ENCODE measurements at places on chromosomes 16 and 17.

DNA sequence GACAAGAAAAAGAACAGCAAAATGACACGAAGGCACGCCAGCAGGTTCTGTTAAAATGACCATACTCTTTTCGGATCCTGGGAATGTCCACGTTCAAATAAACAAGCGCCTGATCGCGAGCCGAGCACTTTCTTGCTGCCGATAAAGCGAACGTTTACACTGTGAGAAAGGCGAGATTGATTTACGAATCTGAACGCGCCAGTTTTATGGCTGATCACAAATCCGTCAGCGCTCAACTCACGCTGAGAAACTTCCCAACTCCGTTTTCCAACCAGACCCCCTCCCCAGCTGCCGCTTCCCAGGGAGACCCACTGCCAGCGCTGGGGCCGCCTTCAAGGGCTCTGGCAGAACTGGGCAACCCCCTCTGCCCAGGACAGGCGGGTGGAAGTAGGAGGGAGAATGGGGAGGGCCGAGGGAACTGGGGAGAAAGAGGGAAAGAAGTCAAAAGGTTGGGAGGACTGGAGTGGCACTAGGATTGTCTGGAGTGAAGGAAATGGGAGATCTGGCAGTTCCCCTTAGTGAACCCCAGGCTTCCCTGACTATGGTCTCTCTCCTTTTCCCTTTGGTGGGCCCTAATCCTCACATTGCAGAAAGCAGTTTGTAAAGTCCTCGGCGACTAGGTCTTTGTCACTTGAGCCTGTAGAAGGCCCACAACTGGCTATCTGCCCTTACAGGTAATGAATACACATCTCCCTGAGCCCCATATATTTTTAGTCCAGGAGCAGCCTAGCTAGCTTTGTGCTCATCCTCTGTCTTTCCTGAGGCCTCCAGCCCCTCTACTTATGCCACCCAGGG lies 6.9 kb downstream of the HOXB4 start:
- DNase-seq, result no peak

DNA sequence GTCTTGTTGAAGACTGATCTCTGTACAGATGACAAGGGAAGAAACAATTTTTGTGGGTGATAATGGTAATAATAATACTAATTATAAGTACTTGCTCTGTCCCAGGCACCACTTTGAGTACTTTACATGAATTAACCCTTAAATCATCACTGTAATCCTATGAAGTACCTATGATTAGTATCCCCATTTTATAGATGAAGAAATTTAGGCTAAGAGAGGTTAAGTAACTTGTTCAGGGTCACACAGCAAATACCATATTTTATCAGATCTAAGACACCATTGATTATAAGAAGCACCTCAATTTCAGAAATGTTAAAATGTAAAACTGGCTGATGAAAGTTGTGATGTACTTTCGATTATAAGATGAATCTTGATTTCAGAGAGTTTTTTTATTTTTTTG lies 18.6 kb downstream of the TADA2A start:
- DNase-seq, result no peak

- no peak for DNase-seq
Observed at GRCh38 chr16:12323007-12323758, 346.6 kb downstream of the SNX29 start.

GRCh38 chr16:87550495-87550961 lies 51.8 kb upstream of the JPH3 start:
- no peak for DNase-seq

DNA sequence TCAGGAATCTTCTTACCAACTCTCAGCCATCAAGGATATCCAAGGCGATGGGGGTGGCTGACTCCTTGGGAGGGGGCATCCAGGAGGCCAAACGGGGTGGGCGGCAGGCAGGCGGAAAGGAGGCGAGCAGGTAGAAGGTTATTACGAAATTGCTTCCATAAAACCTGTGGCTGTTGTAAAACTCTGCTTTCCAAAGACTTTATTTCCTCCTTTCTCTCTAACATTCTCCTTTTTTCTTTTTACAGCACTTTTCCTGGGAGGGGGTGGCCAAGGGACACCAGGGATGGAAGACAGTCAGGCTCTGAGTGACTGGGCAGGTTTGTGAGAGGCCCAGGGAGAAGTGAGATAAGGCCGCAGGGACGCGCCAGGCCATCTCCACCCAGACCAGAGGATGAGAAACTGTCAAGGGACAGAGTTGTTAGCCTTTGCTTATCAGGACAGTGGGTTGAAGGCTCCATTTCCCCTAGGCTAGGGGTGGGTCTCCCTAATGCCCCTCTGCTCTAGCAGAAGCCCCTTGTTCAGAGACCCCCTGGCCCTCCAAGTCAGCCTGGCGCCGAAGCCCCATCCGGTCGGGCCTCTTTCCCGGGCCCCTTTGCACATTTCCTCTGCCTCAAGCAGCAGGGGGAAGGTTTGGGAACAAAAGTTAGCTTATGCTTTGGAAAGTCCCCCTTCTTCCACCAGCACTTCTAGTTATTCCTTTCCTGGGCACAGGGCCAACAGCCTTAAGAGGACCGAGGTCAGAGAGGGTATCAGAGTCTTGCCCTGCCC lies 5.0 kb upstream of the HOXB9 start:
- DNase-seq, result no peak

DNA sequence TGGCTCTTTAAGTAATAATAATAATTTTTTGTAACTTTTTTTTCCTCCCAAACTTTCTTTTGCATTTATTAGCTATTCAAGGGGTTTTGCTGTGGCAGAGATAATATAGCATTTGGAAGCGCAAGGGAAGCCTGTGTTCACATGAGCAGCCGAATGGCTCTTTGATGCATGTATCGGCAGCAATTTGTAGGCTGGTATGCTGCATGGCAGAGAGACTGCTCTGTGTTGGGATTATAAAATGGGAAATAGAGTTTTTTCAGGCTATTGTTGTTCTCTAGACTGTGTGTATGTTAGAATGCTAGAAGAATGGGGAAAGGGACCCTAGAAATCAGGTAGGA lies 94.6 kb upstream of the SALL1 start:
- DNase-seq, result no peak

GRCh38 chr16:68469796-68470460 lies 21.6 kb upstream of the SMPD3 start:
- no peak for DNase-seq

DNA sequence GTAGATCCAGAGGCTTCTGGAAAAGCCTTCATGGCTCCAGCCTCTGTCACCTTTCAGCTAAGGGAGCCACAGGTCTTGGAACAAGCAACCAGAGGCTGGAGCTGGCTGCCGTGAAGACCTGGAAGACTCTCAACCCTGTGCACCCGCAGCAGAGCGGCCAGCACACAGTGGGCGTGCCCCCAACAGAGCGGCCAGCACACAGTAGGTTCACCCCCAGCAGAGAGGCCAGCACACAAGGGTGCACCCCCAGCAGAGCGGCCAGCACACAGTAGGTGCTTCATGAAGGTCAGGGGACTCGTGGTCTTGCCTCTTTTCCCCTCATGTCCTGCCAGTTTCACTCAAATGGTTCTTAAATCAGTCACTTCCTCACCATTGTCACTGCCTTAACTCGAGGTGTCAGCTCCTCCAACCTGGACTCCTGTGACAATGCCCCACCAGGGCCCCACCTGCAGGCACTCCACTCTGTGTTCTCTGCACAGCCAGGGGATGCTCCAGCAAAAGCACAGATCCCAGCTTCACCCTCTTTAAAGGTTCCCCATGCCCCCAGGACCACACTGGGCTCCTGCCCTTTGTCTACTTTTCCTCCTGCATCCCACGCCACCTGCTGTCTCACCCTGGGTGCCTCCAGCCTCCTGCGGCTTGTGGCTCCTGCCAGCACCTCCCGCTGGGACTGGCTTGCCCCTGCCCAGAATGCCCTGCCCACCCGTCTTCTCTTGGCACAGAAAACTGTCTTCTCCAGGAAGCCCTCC lies 42.4 kb upstream of the DOC2B start:
- no peak for DNase-seq

DNA sequence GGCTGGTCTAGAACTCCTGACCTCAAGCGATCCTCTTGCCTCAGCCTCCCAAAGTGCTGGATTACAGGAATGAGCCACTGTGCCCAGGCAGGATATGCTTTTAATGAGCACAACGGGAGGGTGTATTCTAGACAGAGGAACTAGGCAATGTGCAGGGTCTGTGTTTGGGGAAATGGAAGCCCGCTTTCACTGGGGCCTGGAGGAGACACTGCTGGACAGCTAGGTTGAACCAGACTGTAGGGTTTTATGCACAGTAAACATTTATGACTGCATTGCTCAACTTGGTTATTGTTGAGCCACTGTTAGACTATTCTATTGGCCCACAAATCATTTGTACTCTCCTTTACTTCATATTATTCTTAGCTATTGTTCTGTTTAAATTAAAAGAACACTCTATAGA lies 10.2 kb upstream of the SIAH1 start:
- DNase-seq, result no peak

DNA sequence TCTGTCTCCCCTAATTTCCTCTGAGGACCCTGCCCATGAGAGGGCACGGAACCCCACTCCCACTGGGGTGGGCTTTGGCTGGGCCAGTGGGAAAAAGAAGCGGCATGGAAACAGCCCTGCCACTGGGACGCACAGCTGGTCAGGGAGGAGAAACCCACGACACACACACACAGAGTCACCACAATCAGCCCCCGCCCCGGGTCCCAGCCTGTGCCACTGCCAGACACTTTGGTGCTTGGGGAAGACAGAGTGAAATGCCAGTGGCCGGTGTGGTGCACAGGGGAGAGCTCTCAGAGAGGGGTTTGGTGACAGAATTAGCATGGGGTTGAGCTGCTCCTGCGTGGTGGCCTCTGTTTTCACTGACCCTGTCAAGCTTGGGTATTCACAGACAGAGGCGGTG lies 30.7 kb upstream of the RNPS1 start:
- DNase-seq, result no peak

DNA sequence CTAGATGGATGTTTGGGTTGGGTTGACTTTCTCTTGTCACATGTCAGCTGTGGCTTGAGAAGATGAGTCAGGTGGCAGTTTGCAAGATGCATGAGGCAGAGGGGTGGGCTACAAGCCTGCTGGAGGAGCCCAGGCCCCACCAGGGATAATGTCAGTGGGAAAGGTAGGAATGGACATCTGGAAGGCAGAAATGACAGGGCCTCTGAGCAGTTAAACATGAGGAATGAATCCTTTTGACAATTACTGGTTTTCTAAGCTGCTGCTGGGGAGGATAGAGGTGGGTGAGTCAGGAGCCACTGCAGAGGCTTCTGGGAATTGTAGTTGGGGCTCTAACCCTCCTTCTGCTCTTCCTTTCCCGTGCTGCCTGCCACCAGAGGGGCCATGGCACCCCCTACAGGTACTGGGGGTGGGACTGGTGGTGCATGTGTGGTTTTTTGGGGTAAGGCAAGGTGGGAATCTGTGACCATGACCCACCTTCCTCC lies 15.7 kb downstream of the SLC52A1 start:
- no peak for DNase-seq

DNA sequence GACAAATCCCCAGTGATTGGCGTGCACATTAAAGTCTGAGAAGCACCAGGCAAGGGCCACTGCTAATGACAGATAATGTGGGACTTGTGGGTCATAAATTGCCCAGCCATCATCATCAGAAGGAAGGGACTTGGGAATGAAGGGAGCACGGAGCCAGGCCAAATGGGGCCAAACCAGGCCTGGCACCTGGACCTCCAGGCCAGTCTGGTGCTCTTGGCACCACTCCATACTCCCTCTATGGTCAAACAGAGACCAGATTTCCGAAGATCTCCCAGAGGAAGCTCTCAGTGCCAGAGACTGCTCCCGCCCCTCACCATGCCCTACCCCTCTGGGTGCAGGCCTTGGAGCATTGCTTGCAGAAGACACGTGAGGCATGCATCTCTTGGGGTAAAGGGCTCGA lies 142.2 kb downstream of the CCDC182 start:
- no peak for DNase-seq

GRCh38 chr17:64783031-64783461 lies 120.9 kb upstream of the SMURF2 start:
- no peak for DNase-seq

DNA sequence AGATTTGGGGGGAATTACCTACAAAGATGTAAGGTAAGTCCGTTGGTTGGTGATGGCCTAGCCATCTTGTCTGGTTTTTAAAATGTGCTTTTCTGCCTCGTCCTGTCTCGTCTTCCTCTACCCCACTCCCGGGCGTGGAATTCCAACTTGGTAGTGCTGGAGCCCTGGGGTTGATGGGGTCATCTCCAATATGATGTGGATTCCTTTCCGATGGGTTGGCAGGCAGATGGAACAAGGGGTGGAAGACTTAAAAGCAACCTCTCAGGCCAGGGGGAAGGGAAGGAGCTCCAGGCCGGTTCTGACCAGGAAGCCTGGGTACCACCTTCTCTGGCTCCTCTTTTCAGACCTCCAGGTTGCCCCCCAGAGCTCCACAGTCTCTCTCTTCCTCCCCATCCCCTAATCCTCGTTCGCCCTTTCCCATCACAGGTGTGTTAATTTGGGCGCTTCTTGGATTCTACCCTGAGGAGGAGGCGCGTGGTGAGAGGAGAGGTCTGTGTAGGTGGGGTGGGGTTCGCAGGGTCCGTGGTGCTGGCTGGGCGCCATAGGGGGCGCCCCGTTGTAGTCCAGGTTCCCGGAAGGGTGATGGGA lies 5.1 kb upstream of the HOXB2 start:
- no peak for DNase-seq

- DNase-seq, result no peak
Observed at GRCh38 chr17:43482103-43483012, 1.4 kb upstream of the DHX8 start.

- DNase-seq, result no peak
Observed at GRCh38 chr16:51723036-51723724, 572.1 kb upstream of the SALL1 start.

GRCh38 chr16:49108611-49109010 lies 173.0 kb downstream of the CBLN1 start:
- DNase-seq, result no peak

DNA sequence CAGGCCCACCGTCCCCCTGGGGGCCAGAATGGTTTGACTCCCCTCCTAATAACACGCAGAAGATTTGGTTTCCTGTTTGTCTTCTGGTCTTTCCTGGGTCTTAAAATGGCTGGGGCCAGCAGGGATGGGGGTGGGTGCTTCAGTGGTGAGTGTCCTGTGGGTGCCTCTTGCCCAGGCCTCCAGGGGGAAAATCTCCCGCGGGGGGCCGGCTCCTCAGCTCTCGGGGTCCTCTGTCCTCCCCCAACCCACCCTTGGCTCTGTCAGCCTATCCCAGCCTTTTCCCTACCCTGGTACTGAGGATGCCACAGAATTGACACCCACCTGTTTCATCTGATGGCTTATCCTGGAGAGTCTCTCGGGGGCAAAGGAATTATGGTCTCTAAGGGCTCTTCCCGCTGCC lies 23.8 kb upstream of the SDR42E2 start:
- no peak for DNase-seq

DNA sequence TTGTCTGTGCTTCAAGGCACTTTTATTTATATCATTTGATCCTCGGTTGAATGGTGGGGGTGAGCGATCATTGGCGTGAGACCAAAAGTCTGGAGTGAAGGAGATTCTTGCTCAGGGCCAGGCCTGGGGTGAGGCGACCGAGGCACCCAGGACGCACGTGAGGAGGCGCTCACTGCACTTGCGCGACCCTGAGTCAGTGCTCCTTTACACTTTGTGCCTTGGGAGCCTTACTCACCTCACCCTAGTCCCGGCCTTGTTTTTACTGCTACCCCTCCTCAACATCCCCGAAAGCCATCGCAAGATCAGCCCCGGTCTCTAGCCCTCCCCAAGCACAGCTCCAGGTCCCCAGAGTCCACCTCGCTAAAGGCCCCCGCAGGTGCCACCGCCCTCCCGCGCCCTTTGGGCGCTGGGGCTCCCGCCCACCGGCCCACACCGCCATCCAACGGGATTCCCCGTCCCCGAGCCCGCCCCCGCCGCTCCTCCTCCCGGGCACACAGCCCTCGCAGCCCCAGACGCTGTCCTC lies 496 bp downstream of the EZH1 start:
- peak; percentile 52 for DNase-seq

- no peak for DNase-seq
Observed at GRCh38 chr17:31532081-31532480, 140.6 kb downstream of the RAB11FIP4 start.
